Foreskin fibroblast (primary cell): ENCODE measurements at places on chromosomes 2 and 18.

DNA sequence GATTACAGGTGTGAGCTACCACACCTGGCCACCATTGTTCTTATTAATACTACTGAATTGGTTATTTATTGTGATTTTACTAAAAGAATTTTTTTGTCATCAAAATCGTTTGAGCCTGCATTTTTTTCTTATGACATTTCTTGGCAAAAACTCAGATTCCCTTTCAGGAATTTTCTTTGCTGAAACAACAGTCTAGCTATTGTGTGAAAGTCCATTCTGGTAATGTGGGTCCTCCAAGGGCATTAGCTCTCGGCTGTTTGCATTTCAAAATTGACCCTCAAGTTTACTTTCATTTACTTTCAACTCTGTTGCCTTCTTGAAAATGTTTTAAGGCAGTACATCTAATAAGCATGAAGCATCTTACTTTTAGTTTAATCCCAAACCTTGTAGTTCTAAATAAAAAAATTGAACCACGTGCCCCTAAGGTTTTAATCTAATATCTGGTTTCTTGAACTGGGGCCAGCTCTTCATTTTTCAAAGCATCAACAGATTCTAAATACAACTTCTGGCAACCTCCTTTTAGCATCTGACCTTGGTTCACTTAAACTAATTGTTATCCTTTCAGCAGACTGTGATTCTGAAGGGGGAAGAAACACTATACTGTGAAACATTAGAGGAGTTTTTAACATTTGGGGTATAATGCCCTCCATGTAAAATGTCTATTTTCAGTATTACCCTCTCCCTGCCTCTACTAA lies 325.2 kb upstream of the RAB12 start:
- DNase-seq = peak; percentile 45

GRCh38 chr2:239917125-239917956 lies 107.8 kb downstream of the NDUFA10 start:
- DNase-seq = peak; percentile 29

- DNase-seq = peak; percentile 87
Measured at GRCh38 chr2:241659150-241659739, 21.8 kb downstream of the ATG4B start.

DNA sequence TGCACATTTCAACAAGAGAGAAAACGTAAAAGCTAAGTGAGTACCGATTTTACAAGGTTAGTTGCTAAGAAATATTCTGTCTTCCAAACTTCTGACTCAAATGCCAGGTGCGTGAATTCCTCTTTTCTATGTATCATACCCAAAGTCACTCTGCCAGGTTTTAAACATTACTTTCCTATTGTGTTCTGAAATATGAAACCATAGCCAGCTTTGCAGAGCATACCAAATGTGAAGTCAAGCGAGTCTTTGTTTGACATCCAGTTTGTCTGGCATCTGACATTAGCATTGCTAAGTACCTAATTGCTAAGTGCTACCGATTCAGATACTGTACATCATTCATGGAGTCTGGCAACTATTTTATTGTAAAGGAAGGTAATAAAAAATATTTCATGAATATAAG lies 321.9 kb upstream of the GALNT5 start:
- DNase-seq = no peak

DNA sequence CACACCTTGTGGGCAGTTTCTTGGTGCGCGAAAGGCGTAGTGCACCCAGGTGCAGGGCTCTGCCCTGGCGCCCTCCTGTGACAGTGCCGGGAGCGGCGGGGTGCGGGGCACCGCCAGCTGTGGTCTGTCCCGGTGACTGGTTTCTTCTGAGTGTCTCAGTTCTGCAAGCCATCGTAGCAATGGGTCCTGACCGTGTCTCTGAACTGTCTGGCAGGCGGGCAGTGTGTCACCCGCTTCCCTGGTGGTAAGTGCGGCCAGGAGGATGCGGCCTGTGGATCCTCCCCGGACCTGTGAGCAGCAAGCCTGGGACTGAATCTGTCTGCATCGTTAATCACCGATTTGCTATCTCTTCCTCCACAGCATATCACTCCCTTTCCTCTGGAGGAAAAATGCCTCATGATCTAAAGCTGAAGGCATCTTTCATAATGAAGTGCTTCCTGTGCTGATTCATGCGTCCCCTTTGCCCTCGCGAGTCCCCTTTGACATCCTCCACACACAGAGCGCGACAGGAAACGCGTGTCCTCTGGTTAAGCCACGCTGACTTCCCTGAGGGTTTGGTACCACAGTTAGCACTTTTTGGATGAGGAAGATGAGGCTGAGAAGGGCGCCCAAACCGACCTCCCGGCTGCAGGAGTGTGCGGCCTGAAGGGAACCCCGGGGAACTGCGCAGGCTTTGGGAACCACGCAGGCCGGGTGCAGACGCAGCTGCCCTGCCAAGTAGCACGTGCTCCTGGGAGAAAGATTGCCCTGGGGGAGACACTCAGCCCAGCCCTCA lies 416.0 kb upstream of the HS6ST1 start:
- DNase-seq = no peak
